Left renal pelvis (tissue), 4 donors: ENCODE measurements at places on chromosomes 1 and 21. TPM values are rescaled to one million over a fixed set of nuclear protein-coding genes. Genes with fewer than 3 reads are reported as not detected.
A peak's percentile ranks its signal among the peaks of the same experiment; 100 is the strongest.

DNA sequence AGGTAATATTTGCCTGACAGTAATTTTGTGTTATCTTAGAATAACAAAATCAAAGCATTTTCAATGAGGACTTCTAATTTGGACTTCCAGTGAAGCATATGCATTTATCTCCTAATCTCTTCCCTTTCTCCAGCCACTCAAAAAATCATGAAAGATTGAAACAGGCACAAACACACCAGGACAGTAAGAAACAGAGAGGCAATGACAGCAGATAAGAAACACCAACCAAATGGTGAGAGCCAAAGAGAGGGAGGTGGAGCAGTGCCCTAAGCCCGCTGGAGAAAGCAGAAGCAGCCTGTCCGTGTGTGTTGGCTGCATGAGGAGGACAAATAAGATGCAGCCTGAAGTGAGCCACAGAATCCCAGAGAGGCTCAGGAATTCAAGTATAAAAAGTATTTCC lies 39.0 kb downstream of the SLC44A3 start:
- no peak for DNase-seq

DNA sequence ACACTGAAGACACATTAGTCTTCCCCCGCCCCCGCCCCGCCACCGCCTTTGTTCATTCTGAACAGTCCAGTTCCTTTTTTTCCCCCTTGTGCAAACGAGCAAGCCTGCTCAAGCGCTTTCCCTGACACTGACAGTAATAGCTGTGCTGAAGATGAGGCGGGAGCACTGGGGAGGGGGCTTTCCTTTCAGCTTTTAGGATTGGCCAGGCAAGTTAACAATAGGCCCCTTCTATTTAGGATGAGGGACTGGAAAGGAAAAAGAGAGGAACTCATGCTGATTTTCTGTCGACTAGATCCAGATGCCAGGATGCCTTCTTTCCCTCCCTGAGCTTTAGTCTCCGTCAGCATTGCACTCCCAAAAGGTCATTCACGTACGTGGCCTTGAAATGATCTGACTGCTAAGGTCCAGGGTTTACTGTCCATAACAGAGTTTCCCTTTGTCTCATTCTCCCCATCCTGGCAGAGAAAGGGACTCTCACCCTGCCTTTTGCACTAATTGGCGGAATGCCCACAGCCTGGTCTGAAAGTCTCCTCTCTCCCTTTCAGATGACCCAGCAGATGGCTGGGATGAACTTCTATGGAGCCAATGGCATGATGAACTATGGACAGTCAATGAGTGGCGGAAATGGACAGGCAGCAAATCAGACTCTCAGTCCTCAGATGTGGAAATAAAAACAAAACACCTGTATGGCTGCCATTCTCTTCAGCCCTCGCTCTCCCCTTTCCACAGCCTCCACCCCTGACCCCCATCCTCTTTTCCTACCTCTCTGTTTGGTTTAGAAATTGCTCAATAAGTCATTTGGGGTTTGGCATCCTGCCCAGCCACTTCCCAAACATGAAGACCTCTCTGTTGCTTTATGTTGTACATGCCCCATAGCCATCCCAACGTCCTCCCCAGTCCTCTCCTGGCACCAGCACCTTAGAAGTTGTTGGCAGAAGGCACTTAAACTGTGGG lies 28.6 kb upstream of the ZFP69B start:
- no peak for DNase-seq

GUCA2B gene
- polyA plus RNA-seq, result not detected

- DNase-seq, result no peak
Observed at GRCh38 chr1:187928696-187929095, 1099.9 kb downstream of the PLA2G4A start.

GRCh38 chr1:88685259-88685620 lies 1.2 kb downstream of the PKN2 start:
- no peak for DNase-seq

- peak; percentile 36 for DNase-seq
Observed at GRCh38 chr1:52632732-52633290, at the start of gene SHISAL2A. TSS of gene SHISAL2A (plus strand) at chr1:52633168. CDS start at chr1:52633494, 326 bp downstream.

GRCh38 chr1:27368869-27369582 lies 2.3 kb upstream of the MAP3K6 start:
- DNase-seq, result no peak

DNA sequence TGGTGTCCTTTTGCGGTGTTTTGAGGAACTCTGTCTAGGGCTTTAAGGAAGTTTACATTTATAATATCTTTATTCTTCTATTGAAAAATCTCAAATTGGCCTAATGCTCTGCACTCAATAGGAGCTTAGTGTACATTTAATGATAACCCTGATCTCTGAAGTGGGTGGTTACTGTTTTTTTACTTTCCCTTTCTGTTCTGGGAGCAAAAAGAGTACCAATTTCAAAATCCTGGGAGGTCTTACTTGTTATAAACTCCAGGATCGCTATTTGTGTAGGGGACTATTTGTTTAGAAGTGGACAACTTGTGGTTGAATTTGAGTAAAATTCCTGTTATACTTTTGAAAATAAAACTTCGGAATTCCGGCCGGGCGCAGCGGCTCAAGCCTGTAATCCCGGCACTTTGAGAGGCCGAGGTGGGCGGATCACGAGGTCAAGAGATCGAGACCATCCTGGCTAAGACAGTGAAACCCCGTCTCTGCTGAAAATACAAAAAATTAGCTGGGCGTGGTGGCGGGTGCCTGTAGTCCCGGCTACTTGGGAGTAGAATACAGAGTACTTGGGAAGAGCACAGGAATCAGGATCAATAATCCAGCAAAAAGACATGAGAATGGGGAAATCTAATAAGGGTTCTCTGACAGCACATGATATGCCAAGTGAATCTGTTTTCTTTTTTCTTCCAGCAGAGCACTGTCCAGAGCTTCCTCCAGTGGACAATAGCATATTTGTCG lies 1.1 kb downstream of the C4BPB start:
- no peak for DNase-seq

DNA sequence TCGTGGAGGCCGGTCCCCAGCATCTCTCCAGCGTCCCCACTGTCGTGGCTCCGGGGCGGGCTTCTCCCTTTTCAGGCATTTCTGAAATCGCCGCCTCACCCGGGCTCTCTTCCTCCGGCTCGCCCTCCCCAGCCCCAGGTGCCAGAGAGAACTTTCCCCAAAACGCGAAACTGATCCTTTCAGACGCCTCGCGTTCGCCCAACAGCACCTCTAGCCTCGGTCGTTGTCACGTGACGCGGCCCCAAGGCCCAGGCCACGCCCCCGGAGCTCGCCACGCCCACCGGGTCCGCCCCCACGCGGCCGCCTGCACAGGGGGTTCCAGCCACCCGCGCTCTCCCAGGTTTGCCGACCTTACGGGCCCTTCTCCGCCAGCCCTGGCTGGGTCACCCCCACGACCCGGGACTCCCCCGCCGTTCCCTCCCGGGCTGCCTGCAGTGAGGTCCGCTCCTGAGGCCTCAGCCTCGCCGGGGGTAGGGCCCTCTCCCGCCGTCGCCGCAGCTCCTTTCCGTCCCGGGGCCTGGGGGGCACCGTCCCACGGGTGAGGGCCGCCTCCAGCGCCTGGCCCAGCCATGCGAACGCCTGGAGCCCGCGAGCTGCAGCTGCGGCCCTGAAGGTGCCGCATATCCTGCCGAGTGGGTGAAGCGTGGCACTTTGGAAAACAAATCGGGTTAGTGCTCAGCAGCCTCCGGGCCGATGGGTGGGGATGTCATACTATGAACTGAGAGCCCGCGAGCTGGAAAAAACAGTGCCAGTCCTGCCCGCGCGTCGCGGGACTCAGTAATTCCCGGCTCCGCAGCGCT lies 21.0 kb downstream of the H3-3A start:
- no peak for DNase-seq

GRCh38 chr21:28142697-28143096 lies 850.0 kb downstream of the LTN1 start:
- DNase-seq, result no peak

OLFML2B gene
- polyA plus RNA-seq, result 14.4 TPM

DVL1 gene
- 25.8 TPM for polyA plus RNA-seq

GUCA2A gene
- polyA plus RNA-seq, result not detected

DNA sequence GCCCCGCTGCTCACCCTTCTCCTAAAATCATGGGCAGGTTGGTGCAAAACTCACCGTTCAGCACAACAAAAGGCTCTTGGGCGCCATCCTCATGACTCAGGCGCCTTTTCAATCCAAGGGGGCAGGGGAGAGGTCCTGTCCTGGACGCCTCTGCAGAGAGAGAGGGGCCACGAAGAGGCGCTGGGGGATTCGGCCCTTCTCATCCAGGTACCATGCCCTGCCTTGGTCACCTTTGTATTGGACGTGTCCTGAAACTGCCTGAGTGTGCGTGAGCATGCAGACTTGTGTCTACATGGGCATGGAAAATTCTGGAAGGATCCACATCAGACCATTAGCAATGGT lies 53.5 kb downstream of the SLC37A1 start:
- DNase-seq, result no peak
